Lung (tissue), 17 donors: ENCODE measurements at places on chromosomes 3 and 15. TPM values are rescaled to one million over a fixed set of nuclear protein-coding genes. Genes with fewer than 3 reads are reported as not detected.

The CASR gene
- total RNA-seq, result 0.40 TPM

DNA sequence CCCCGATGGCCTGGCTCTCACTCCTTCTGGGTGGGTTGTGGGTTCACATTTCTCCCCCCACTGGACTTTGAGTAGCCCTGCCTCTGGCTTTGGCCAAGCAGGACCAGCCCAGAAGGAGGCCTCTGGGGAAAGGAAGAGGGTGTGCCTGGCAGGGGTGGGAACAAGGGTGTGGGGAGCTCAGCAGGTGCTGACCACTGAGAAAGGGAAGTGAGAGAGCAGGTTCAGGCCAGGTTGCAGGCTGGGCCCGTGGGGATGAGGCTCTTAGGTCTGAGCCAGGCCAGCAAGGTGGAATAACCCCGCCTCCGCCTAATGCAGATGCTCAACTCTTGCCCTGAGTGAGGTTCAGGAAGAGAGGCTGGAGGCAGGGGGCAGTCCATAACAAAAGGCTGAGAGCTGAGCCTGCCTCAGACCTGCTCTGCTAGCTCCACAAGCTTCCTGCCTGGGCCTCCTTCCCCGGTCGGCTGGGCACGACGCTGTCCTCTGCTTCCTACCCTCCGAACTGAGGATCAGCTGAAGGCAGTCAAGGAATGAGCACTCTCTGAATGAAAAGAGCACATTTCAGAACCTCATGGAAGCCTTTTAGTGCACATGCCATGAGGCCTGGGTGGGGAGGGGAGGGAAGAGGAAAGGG, 82.7 kb downstream of the TLE3 start:
- no peak for DNase-seq

DNA sequence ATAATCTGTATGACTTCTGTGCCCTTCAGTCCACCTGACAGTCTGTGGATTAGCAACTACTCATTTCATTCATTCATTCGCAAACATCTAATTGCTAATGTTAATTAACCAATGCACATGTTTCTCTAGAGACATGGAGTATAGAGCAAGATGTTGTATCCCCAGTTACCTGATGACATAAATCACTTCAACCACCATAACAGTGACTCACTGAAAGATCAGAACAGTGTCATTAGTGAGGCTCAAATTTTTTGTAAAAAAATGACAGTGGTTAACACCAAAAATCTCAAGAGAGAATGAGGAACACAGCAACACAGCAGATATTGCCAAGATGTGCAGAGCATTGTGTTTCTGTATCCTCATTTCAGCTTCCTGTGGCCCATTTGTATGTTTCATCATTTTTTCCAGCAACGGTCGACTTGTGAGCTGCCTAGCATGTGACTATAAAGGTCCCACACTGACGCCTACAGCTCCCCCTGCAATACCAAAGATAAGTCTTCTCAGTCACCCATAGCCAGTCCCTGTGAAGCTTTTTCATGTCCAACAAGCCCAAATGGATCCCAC, 3.7 kb upstream of the PLD1 start:
- no peak for DNase-seq

The GOLGA8T gene
- total RNA-seq, result 0.80 TPM

DNA sequence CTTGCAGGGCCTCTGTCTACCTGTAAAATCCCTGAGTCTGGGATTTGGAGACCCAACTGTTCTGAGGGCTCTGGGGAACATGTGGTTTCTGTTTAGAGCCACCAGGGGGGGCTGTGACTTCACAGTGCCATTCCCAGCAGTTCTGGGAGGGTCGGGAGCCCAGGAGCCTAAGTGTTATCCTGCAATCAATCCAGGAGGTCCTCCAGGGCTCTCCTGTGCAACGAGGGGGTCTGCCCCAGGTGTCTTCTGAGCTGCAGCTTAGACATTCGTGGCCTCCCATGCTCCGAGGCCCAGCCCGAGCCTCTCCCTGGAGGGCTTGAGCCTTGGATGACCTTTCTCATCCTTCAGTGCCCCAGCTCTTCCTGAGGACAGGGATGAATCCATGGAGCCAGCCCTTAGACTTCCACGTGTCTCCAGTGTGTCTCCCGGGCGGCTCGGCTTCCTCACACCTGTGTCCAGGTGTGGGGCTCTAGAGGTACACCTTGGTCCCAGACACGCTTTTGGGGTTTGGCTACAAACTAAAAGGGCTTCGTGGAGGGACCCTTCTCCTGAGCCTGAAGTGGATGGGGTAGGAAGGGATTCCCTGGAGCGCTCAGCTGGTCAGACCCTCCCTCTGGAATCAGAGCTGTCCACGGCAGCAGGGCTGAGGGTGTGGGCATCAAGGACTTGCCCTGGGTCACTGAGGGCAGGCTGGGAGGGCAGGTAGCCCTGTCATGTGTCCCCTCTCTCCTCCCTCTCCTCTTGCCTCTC, 20.3 kb upstream of the ABTB1 start:
- DNase-seq, result peak; percentile 64

DNA sequence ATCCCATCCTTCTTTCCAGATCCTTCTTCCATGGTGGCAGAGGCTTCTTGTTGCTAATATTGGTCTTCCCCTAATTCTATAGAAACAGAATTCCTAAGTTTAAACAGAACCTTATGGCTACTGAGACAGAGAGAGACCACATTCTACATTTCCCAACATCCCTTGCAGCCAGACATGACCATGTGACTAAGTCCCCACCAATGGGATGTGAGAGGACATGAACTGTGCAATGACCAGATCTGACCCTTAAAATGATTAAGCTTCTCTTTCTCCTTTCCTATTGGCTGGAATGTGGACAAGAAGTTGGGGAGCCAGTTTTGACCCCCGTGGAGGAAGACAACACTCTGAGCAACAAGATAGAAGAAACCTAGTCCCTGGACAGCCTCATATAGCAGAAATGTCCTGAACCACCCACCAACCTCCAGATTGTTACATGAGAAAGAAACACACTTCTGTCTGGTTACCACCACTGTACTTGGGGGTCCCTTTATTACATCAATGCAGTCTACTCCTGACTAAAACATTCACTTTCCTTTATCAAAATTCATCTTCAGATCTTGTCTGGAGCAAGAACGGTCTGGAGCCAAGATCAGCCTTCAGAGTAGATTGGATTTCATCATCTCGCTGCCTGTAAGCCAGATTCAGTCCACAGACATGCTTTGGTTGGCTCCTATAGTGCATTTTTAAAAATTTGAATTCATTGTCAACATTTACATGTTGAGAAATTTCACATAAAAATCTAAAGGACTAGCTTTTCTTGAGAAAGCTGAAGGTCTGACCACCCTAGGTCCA, 183.9 kb downstream of the SHQ1 start:
- DNase-seq, result peak; percentile 38

DNA sequence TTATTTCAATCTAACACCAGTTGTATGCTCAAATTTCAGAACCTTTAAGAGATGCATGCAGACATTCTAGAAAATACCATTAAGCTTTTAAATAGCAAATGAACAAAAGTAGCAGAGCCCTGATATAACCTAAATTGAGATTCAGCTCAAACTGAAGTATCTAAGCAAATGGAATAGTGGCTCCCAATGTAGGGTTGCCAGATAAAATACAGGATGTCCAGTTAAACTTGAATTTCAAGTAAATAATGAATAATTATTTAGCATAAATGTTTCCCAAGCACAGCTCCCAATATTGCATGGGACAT, 171.1 kb upstream of the ATP11B start:
- DNase-seq, result no peak

DNA sequence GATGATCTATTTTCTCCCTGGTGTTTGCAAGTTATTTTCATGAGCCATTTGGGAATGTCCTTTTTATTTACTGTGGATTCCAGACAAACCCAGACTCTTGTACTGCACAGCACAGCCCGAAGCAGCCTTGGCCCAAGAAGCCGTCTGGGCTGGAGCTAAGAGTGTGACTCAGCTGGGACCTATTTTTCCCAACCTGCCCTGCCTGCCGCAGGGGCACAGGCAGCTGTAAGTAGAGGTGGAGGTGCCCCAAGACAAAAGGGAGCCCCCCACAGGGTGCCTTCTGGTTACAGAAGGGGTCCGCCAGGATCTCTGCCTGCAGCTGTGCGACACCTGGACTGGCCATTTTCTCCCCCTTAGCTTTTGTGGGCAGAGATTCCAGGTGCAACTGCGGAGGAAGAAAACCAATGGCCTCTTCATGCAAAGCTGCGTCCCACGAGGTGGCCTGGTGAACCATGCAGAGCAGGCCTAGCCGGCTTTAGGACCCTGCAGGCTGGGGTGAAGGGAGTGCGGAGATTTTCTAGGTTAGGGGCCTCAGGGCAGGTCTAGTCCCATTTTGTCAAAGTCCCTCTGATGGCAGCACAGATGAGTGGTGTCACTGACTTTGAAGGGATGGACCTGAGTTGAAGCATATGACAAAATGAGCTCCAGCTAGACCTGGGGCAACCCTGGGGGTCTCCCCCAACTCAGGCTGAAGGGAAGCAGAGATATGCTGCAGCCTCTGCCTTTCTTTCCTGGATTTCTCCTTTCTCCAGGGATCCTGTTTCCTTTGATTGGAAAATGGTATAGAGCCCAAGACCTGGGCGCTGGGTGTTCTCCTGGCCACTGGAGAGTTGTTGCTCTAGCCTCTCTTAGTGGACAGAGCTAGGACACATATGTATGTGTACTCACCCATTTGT, 131.2 kb downstream of the KLF13 start:
- no peak for DNase-seq

- peak; percentile 78 for DNase-seq
Observed at GRCh38 chr3:160830796-160831195, 74.8 kb downstream of the PPM1L start.

The TRIM59 gene
- total RNA-seq, result 4.2 TPM

DNA sequence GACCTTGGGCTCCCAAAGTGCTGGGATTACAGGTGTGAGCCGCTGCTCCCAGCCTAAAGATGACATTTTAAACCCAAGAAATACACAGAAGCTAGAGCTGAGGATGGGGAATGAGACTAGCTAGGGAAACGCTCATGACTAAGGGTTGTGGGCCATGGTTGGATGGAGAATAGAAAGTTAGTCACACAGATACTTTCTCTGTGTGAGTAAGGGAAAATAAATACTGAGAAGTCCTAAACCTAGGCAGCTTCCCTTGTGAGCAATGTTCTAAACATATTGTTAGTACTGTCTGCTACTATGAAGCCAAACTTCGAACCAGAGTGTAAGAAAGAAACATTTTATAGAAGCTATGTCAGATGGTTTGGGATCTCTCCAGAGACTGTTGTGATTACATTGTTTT, 304.8 kb upstream of the STAC start:
- DNase-seq, result no peak

DNA sequence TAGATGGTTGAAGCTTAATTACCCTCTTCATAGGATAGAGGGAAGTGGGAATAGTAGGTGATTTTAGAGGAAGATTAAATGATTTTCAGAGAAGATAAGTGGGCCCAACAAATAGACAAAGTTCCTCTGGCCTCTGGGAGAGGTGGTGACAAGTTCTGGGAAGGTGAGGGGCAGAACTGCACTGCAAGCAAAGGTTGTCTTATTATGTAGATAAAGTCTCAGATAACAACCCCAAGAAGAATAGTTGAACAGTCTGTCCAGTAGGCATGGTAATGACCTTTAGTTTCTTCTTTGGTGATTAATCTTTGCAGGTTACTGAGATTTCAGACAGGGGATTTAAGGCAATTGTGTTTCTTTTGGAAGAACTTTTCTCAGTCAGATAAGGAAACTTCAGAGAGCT, 439.1 kb downstream of the ROBO2 start:
- no peak for DNase-seq

GRCh38 chr3:135473449-135473848, 492.1 kb upstream of the PPP2R3A start:
- no peak for DNase-seq

The C2CD4A gene
- 0.67 TPM for total RNA-seq

- no peak for DNase-seq
Observed at GRCh38 chr15:80777826-80778620, 1.1 kb upstream of the CEMIP start.

DNA sequence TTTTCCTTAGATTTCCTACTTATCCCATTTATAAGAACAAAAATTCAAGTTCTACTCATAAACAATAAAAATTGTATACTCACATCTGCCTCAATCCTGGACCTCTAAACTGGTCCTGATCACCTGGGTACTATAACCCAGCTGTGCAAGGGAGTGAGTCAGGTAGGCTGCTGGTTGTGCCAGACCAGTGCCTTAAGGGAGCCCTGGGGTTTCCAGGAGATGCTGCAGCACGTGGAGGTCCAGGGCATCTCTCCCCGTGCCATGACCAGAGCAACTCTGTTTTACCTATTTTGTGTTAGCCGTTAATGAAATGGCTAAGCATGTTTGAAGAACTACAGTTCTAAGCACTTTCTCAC, 140.2 kb upstream of the TRIM42 start:
- no peak for DNase-seq

The NR1I2 gene
- total RNA-seq, result 0.55 TPM

- DNase-seq, result no peak
Observed at GRCh38 chr3:106172780-106173179, 304.0 kb upstream of the CBLB start.

- no peak for DNase-seq
Observed at GRCh38 chr3:30630238-30631030, 24.0 kb downstream of the TGFBR2 start.

GRCh38 chr3:26574766-26575165, 47.8 kb upstream of the LRRC3B start:
- DNase-seq, result no peak

The TMEM158 gene
- total RNA-seq, result 1.5 TPM
